ENCODE measurements at places on chromosomes 16 and 17. TPM values are rescaled to one million over a fixed set of nuclear protein-coding genes. Genes with fewer than 3 reads are reported as not detected.

PRAC2 gene
- total RNA-seq, result 19.4 TPM

SCGB1C2 gene
- not detected for total RNA-seq

KRT33B gene
- total RNA-seq, result not detected

GLP2R gene
- 2.1 TPM for total RNA-seq

G6PC1 gene
- total RNA-seq, result not detected

ST6GALNAC2 gene
- 6.3 TPM for total RNA-seq

IL34 gene
- 2.8 TPM for total RNA-seq

GRAPL gene
- 0.35 TPM for total RNA-seq

DNA sequence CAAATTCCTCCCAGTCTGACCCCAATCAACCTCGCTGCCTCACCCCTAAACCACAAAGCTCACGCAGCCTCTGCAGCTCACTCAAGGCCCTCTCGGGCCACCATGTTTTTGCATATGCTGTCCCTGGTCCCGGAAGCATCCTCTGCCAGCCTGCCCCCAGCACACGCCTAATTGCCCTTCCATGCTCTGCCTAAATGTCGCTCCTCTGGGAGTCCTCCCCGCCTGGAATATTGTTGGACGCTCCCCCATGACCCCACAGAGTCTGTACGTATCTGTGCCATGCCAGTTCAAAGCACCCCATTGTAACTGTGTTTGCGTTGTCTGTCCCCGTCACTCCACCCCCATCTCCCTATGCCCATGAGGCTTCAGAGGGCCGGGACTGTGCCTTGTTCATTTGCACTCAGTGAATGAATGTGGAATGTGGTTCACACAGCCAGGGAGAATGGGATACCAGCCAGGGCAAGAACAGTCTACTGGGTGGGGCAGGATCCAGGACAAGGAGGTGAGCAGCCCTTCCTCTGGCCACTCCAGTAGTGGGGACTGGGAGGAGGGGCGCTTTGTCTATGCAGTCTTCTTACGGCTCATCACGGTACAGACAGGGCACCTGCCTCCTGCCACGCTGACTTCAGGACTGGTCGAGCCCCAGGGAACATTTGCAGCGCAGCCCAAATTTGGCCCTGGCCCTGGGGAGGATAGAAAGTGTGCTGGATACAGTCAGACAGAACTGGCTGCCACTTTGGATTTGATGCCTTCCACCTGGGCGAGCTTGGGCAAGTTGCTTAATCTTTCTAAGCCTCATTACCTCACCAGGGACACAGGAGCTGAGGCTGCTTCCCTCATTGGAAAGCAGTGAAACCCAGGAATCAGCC, 48.5 kb downstream of the NOS2 start:
- H3K27ac ChIP-seq, result no peak overlapping the region
- H3K36me3 ChIP-seq, result no peaks in the 10 kb centered on the region
- H3K4me3 ChIP-seq, result no peak overlapping the region
- no peaks in the 10 kb centered on the region for H3K4me1 ChIP-seq

DNA sequence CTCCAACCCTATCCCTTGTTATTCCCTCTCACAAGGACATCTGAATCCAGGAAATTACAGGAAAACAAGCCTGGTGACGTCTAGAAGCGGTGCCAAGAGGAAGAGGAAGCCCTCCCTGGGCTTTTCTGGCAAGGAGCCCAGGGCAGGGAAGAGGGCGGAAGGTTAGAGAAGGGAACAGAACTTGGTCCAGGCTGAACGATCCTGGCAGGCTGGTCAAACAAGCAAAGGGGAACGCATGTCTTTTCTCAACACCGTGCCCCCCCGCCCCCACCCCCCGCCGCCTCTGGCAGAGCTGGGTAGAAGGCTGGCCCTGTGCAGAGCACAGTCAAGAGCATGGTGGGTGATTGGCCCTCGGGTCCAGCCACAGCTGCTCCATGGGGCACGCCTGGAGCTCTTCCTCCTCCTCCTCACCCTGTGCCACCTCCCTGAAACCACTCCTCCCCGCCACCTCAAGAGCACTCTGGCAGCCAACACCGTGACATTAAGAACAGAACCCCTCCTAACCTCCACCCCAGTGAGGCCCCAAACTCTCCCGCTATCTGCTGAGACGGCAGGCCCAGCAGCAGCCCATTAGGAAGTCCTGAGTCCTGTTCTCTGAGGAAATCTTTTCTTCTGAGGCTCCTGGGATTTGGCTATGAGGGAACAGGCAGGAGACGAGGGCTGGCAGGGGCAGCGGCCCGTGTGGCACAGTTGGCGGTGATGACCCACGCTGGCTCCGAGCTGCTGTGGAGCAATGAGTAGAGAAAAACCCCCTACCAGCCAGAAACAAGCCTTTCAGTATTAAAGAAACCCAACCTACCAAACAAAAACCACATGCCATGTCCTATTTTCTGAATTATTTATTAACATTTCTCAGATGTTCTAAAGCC, 7.3 kb downstream of the C16orf86 start:
- H3K27ac ChIP-seq, result peak overlapping the region; percentile 86
- no peak overlapping the region for H3K4me3 ChIP-seq
- H3K36me3 ChIP-seq, result no peaks in the 10 kb centered on the region
- no peaks in the 10 kb centered on the region for H3K27me3 ChIP-seq
- peaks cover 22% of the 10 kb centered on the region for H3K4me1 ChIP-seq

GRCh38 chr17:65147955-65148354, 10.8 kb downstream of the RGS9 start:
- H3K27me3 ChIP-seq, result no peaks in the 10 kb centered on the region
- H3K27ac ChIP-seq, result no peak overlapping the region
- no peak overlapping the region for H3K4me3 ChIP-seq
- DNase-seq, result no peak
- H3K4me1 ChIP-seq, result no peaks in the 10 kb centered on the region

DNA sequence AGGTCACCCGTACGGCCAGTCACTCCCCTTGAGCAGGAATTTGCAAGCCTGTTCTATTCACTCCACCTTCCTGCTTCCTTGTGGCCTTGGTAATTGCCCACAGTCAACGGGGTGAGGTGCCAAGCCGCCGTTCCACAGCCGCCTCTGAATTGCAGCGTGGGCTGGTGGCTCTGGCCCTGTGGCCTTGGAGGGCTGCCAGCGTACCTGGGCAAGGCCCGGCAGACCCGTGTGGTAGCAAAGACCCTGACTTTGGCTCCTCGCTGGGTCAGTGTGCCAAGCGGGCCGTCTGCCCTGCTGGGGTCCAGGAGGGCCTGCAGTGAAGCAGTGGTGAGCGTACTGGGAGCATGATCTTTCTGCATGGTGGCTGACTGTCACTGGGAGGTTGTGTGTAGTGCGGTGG, 3.6 kb downstream of the BANP start:
- no peaks in the 10 kb centered on the region for H3K36me3 ChIP-seq
- H3K4me1 ChIP-seq, result peaks cover 18% of the 10 kb centered on the region
- H3K4me3 ChIP-seq, result no peak overlapping the region

DNA sequence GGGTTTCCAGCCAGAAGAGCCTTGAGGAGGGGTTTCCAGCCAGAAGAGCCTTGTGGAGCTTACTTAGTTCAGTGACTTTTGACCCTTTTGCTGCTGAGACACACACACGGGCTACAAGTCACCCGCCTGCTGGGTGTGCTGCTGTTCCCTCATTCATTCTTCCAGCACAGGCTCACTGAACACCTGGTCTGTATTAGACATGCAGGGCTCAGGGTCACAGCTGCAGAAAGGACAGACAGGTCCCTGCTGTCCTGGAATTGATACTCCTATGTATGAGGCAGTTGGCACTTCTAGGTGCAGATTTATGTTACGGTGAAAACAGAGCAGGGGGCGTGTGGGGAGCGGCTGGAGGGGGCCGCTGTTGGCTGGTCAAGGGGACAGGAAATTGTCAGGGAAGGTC, 6.8 kb downstream of the CACNG4 start:
- H3K36me3 ChIP-seq, result no peaks in the 10 kb centered on the region
- H3K4me1 ChIP-seq, result no peaks in the 10 kb centered on the region
- no peak overlapping the region for H3K27ac ChIP-seq
- DNase-seq, result no peak

GRCh38 chr16:50473356-50473945, 74.7 kb upstream of the NKD1 start:
- no peaks in the 10 kb centered on the region for H3K4me1 ChIP-seq
- no peak overlapping the region for H3K4me3 ChIP-seq
- H3K36me3 ChIP-seq, result no peaks in the 10 kb centered on the region
- peaks cover 4% of the 10 kb centered on the region for H3K27me3 ChIP-seq

DNA sequence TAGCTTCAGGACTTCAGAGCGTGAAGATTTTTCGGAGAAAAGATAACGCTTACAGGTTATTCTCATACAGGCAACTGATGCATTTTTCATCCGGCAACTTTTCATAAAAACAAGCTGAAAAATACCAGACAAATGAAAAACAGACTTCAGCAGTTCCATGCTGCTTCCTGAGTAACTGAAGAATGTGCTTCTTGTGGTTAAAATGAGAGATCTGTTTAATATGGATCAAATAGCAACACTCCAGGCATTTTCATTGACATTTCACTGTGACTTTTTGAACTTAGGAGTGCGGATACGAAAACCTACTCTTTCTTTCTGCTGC, 705 bp upstream of the PITPNC1 start:
- H3K27me3 ChIP-seq, result no peaks in the 10 kb centered on the region
- H3K4me1 ChIP-seq, result no peaks in the 10 kb centered on the region
- no peak for DNase-seq
- H3K36me3 ChIP-seq, result no peaks in the 10 kb centered on the region
- H3K4me3 ChIP-seq, result peak overlapping the region; percentile 82

DNA sequence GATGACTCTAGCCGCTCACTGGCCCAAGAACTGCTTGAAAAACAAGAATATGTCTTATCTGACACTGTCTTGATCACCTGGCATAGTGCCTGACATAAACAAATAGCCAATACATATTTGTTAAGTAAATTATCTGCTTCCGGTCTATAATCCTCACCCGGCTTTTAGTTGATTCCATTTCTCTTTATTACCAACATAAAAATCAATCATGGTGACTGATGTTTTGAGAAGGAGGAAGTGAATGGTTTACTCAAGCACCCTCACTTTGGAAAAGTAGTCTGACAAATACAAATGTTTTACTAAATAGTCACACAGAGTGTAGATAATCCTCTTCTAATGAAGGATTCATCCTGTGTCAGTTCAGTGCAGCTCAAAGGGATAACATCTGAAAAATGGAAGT, 47.0 kb downstream of the SKAP1 start:
- no peak for DNase-seq
- no peaks in the 10 kb centered on the region for H3K27me3 ChIP-seq
- H3K4me3 ChIP-seq, result no peak overlapping the region
- H3K36me3 ChIP-seq, result no peaks in the 10 kb centered on the region
- no peak overlapping the region for H3K27ac ChIP-seq

DNA sequence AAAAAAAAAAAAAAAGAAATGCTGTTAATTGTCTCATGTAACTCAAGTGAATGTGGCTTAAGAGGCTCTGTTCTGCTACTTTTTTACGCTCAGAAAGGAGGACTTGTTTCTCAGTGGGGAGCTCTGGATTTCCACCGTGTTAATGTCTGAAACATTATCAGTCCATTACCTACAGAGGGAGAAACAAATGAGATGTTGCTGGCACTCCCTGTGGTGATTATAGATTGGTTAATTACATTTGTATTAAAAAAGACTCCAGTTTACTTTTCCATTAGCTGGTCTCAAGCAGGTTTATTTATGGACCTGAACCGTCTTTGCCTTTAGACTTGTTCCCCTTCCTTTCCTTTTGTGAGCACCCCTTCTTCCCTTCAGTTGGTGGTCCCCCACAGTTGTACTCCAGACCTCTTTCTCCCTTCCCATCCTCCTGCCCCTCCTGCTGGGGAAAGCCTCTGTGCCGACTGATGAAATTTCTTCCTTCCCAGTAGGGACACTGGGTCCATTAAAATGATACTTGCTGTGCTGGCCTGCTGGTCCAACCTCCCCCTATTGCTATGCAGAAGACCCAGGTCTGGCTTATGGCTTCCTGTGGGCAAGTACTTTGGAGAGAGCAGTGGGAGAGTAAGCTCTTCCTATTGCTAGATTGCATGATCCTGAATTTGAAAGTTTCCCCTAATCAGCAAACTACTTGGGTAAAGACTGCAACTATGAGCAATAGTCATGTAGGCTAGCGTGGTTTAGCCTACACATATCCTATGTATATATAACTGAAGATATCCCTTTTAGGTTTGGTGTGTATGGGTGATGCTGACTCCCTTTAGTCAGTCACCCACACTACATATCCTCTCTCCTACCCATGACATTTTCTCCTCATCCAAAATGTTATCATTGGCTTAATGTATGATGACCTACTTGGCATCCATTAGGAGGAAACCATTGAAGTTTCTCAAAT, 8.1 kb downstream of the CDC6 start:
- H3K4me3 ChIP-seq, result no peak overlapping the region
- H3K27me3 ChIP-seq, result no peaks in the 10 kb centered on the region
- H3K4me1 ChIP-seq, result no peaks in the 10 kb centered on the region
- no peak for DNase-seq
- no peaks in the 10 kb centered on the region for H3K36me3 ChIP-seq

GRCh38 chr17:49003557-49004511, 6.6 kb downstream of the IGF2BP1 start:
- H3K4me1 ChIP-seq, result no peaks in the 10 kb centered on the region
- no peak overlapping the region for H3K27ac ChIP-seq
- H3K4me3 ChIP-seq, result no peak overlapping the region
- peaks cover 80% of the 10 kb centered on the region for H3K27me3 ChIP-seq

DNA sequence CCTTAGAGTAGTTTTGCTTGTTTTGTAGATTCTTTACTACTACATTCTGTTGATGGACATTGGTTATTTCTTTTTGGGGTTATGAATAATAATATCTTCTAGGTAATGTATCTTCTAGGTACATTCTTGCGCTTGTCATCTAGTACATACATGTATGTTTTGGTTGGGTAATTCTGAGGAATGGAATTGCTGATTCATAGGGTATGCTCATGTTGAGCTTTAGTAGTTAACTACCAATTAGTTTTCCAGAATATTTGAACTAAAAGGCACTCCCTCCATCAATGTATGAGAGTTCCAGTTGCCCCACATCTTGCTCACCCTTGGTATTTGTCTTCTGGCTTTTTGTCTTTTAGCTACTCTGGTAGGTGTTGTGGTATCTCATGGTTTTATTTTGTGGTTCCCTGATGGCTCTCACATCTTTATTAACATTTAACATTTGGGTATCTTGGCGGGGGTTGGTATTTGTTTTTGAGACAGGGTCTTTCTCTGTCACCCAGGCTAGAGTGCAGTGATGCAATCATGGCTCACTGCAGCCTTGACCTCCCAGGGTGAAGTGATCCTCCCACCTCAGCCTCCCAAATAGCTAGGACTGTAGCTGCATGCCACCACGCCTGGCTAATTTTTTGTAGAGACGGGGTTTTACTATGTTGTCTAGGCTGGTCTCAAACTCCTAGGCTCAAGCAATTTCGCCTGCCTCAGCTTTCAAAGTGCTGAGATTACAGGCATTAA, 47.1 kb downstream of the SLC6A4 start:
- DNase-seq, result no peak
- no peaks in the 10 kb centered on the region for H3K4me1 ChIP-seq
- no peaks in the 10 kb centered on the region for H3K27me3 ChIP-seq
- H3K27ac ChIP-seq, result no peak overlapping the region
- no peak overlapping the region for H3K4me3 ChIP-seq

All from colonic mucosa (tissue), 4 donors.